ENCODE measurements at places on chromosomes 1 and 21.

DNA sequence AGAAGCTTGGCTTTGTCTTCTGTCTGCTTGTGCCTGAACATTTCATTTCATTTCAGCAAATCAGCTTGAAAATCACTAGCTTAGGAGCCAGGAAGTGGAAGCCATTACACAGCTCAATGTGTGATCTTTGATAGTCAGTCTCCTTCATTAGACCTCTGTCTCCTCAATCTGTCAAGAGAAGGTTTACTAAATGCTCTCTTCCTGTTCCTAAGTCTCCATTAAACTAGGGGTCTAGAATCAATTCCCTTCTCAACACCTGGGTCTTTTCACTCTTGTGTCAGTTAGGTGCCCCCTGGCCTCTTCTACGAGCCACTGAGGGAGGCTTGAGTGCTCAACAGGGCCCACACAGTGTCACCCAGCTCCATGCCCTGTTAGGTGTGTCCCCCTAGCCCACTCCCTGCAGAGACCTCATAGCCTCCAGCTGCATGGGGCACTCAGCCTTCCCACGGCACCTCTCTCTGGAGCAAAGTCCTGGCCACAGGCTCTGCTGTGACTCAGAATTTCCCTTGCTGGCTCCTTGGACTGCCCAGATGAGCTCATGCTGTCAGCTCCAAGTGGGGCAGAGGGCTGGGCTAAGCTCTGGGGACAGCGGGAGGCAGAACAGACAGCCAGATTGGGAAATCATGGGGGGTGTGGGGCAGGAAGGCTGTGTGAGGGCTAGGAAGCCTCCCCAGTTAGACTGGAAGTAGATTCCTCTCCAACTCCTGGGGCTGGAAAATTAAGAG, 115.7 kb upstream of the IPO9 start:
- peak; percentile 90 for DNase-seq

DNA sequence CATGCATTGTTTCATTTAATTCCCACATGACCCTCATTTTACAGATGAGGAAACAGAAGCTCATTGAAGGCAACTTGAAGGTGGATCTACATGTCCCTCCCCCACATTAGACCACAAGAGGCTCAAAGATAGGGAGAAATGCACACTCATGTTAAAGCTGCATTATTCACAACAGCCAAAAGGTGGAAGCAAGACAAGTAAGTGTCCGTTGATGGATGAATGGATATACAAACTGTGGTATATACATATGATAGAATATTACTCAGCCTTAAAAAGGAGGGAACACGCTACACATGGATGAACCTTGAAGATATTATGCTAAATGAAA, 149.7 kb upstream of the JUN start:
- peak; percentile 43 for DNase-seq

DNA sequence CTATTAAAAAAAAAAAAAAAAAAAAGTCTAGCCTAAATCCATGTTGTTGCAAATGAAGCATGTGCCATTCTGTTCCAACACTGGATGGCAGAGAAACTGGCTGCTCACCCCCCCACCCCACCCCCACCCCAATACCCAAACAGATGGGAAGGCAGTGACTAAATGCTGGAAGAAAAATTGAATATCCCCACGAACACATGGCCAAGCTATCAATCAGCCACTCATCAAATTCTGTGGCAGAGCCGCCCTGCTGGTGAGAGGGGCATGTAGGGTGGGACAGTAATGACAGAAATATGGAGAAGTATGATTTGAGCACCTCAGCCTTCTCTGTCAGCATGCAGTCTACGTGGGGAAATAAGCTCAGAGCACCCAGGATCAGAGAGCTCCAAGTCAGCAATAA, 34.1 kb downstream of the OPTC start:
- no peak for DNase-seq

- DNase-seq, result no peak
These were observed 1.1 kb upstream of the GUCA2B start for GRCh38 chr1:42152119-42152518.

DNA sequence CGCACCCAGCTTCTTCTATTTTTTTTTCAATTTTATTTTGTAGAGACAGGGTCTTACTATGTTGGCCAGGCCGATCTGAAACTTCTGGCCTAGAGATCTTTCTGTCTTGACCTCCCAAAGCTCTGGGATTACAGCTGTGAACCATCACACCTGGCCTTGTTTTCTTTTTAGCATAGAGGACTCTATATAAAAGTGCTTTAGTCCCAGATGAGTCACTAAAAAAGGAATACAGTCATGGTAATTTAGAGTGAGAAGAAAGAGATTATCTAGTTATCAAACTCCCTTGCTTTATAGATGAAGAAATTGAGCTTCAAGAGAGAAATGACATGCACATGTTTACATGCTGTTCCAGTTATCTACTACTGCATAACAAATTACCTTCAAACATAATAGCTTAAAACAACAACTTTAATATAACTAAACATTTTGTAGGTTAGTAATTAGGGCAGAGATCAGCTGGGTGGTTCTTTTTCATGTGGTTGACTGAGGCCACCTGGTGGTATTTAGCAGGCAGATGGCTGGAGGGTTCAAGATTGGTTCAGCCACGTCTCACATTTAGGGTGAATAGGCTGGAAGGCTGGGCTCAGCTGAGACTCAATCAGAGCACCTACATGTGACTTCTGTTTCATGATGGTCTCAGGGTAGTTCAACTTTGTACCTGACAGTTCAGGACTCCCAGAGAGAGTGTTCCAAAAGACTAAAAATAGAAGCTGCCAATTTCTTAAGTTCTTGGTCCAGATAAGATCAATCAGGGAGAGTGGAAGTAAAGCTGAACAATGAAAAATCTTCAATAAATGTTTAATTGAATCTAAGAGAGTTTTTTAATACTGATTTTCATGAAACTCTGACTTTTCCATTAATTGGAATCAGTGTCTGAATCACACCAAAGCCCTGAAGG, 16.9 kb upstream of the MTF2 start:
- DNase-seq, result peak; percentile 46

DNA sequence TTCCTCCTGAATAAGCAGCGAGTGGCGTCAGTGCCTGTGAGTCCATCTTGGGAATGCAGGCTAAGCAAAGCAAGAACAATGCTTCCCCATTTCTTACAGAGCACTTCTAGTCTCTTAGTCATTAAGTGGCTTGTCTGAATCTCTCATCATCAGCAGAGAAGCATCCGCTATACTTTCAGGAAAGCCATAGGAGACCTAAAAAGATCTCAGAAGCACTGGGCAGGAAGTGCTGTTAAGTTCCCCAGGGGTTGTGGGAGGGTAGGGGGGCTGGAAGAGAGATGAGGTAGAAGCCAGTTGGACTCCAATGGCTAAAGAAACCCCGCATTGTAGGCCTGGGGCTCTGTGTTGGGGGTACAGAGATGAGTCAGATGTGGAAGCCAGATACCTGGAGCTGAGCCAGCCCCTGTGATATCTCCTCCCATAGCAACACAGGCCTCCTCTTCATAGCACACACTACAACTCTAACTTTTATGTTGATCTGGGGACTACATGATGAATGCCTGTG, 44.9 kb downstream of the SYT6 start:
- no peak for DNase-seq

DNA sequence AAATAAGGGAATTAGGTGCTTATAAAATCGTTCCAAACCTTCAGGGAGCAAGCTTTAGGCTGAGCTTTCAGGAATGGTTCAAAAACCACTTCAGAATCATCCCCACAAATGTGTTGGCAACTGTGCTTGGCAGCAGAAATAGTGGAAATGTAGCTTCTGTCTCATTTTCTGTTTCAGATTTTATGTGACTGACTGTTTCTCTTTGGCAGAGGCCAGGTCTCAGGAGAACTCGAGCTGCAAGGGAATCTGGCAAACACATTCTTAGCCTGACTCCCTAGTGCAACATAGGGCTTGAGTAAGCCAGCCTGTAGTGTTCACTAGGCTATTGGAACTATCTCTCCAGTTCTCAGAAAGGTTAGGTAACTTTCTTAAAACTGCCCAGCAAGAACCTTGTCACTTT, 128.6 kb downstream of the PLA2G4A start:
- DNase-seq, result no peak

DNA sequence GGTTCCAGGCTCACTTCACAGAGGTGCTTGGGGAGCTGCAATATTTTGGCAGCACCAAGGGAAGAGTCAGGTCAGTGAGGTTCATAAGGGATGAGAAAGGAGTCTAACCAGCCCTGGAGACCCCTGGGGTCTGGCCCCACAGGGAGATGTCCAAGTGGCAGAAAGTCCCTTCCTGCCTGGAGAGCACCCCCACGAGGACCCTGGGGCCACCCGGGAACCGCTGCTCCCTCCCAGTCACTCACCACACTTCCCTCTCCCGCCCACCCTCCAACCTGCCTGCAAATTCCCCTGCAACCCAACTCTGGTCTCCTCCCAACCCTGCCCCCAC, 6.5 kb upstream of the ITGB2 start:
- no peak for DNase-seq
